ENCODE measurements at places on chromosomes 4 and X.

GRCh38 chr4:68906780-68907137 is 44.8 kb downstream of the UGT2A3 start:
- DNase-seq: no peak

- DNase-seq: no peak
These were observed 93.4 kb upstream of the MAMLD1 start for GRCh38 chrX:150269605-150270254.

GRCh38 chr4:121738780-121739535 is 26.0 kb downstream of the SMIM43 start:
- no peak for DNase-seq

DNA sequence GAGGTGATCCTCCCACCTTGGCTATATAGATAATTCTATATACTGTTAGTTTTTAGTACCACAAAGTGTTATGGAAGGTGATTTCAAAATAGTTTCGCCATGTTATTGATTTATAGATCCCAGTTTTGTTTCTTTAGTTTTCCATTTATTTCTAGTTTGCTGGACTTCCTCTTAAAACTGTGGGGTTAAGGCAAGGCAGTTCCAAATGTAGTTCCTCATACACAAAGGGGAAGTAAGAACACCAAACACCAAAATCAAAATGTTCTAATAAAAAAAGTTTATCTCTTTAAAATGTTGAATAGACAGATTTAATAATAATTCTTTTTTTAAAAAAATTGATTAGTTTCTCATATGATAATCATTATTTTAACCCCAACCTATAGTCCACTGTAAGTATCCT is 6.8 kb upstream of the CISD2 start:
- DNase-seq: no peak

GRCh38 chr4:8167815-8168214 is 9.2 kb upstream of the ABLIM2 start:
- DNase-seq: no peak

Measured in KG1 (cell line).